ENCODE measurements at places on chromosomes 7 and 10. TPM values are rescaled to one million over a fixed set of nuclear protein-coding genes. Genes with fewer than 3 reads are reported as not detected.

Gene RPEL1
- total RNA-seq: 0.13 TPM

DNA sequence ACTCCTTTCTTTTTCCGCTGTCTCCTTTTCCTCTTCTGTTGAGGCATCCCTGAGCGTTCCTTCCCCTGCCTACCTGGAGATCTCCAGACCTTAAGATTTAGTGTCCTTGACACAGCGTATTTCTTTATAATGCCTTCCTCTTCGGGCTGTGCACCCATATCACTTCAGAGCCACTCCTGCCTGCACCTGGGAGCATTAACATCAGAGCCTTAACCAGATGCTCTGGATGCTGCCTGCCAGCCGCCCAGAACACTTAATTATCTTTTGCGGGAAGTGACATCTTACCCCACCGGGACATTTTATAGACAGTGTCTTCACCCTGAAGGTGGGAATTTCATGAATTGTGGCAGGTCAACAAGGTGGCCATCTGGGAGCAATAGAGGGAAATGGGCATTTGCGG lies 24.2 kb downstream of the UBTD1 start:
- no peak for DNase-seq

DNA sequence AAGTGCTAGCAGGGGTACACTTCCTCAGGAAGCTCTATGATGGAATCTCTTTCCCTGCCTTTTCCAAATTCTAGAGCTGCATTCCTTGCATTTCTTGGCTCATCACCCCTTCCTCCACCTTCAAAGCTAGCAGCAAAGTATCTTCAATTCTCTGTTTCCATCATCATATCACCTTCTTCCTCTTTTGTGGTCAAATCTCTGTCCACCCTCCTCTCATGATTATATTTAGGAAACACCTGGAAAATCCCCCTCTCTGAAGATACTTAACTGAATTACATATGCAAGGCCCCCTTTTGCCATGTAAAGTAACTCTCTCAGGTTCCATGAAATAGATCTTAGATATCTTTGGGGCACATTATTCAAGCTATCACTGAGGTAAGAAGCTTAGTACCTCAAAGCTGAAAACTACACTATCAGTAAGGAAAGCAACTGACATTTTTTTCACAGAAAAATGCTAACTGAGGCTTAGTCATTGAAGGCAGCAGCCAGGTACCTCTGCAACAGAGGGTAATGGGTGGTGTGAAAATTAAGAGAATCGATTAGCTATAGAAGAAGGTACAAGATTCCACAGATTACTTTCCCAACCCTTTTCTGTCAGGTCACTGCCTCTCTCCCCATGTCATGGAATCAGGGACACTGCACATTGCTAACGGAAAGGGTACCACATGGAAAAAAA lies 197.3 kb downstream of the MACC1 start:
- DNase-seq: no peak

GRCh38 chr10:104334965-104335650 lies 3.2 kb downstream of the ITPRIP start:
- no peak for DNase-seq

GRCh38 chr7:35571611-35572240 lies 123.2 kb downstream of the HERPUD2 start:
- DNase-seq: no peak

DNA sequence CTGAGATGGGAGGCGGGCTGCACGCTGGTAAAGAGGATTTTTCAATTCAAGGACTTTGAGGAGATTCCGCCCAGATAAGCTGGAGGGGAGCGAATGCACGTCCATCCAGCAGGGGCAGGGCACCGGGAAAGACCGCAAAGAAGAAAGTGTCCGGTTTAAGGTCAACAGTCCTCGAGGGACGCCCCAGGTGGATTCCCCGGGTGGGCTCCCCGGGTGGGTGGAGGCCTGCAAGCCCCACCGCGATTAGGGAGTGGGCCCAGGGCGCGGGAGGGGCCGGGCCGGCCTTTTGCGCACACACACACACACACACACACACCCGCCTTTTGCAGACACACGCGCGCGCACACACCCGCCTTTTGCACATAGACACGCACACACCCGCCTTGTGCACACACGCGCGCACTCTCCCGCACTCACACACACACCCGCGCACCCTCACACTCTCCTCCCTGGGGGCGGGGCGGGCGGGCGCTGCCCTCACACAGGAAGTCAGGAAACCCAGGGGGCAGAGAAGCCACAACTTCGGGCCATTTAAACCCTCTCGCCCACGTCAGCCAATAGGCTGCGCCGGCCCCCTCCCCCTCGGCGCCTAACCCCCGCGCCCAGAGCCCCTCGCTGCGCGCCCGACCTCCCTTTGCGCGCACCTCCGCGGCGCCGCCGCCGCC lies 615 bp downstream of the ARHGAP12 start:
- DNase-seq: peak; percentile 75

DNA sequence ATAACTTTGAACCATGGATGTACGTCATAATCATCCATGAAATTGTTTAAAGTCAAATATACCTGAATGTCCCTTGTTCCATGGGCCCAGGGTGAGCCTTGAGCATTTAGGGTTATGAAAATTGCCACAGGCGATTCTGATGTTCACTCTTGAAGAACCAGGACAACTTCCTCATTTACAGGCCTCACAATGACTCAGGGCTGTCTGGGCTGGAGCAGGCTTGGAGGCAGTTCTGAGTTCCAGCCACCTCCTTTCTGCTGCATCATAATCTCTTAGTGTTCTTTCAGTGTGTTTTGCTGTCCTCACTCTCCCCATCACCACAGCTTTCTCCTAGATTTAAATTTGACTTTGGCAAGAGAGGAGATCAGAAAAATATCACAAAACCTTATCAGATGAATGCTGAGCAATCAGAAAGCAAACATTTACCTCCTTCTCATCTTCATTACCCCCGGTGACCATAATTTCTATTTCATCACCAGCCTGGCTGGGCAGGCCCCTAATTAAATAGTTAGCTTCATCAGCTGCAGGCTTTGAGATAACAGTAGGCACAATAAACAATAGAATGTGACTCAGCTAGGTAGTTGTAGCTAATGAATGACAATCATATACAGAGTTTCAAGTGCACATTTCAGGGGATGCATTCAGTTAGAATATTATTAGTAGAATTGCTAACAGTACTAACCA lies 571.0 kb downstream of the SH2D4B start:
- no peak for DNase-seq

DNA sequence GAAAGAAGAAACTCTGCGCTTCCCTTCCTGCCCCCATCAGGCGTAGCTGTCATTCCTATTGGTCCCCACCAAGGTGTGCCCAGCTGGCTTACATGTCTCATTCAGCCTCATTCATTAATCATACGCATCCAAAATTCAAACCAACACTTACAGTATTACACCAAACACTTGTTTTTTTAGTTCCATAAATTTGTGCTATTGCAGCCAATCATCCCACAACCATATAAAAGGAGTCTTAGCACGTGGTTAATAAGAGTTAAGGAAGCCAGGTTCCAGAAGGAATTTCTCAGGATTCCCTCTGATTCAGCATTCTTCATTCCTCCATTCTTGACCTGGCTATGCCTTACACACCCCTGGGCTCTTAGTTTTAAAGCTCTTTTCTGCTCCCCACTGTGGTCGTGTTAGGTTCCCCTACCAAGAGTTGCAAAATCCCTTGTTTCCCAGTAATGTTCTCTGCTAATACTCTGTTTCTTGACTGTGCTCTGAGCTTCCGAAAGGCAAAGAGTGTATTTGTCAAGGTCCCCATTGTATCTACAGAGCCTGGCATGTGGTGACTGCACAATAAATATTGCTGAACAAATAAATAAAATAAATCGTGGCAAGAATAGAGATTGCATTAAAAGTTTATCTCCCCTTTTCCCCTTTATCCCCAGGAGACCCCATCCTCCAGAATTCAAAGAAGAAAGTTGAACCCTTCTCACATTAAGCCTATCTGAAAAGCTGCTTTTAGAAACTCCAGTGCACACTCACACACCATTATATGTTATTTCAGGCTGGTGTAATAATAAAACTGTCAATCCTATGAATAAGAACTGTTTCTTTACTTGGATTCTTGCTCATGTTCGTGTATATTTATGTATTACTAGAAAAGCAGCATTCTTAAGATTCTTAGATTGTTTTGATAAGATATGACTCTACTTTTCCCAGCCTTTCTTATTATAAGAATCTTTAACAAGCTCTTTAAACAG lies 514.4 kb downstream of the INHBA start:
- no peak for DNase-seq

- DNase-seq: no peak
Measured at GRCh38 chr10:1026578-1026977, 919 bp upstream of the IDI2 start.

GRCh38 chr10:72263613-72264241 lies 10.0 kb upstream of the DDIT4 start:
- no peak for DNase-seq

DNA sequence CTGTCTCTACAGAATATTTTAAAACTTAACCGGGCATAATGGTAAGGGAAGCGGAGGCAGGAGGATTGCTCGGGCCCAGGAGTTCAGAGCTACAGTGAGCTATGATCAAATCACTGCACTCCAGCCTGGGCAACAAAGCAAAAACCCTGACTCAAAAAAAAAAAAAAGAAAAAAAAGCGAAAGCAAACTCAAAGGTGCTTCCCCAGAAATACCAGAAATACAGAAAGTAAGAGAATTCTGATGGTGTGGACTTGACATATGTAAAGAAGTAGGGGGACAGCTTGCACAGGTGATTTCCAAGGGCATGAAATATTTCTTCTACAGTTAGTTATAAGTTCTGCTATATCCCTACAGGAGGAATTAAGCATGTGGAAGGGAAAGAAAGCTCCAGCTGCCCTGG lies 69.7 kb upstream of the APBB1IP start:
- DNase-seq: no peak

DNA sequence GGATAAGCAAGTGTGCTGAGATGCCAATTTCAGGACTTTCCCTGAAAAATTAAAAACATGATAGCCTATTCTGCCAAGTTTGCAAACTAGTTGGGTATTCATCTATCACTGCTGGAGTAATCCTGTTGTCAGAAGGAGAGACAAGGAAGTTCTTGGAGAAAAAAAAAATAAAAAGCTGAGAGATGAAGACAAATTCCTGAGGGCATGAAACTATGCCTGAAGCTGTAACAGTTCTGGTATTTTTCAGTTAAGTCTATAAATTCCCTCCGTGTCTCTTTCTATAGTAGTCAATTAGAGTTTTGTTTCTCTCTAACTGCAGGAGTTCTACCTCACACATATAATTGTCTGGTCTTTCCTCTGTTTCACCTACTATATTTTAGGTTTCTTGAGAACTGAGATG lies 95.7 kb downstream of the DGKB start:
- DNase-seq: no peak

DNA sequence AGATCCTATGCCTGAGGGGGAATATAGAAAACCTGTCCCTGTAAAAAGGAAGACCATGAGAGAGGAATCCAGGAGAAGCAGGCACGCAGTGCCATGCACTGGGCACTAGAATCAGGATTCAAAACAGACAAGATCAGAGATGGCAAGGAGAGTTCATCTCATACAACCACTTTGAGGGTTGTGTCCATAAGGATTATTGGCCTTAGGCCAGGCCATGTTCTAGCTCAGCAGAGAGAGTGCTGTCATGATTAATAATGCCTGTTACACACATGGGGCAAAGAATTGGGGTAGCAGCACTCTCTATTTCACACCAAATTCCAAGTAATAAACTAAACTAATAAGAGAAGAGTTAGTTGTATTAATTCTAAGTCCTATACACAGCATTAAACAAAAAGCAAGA lies 29.1 kb downstream of the EZH2 start:
- DNase-seq: no peak

GRCh38 chr7:125568799-125569198 lies 639.2 kb upstream of the POT1 start:
- no peak for DNase-seq

Gene INSYN2A
- 0.20 TPM for total RNA-seq

DNA sequence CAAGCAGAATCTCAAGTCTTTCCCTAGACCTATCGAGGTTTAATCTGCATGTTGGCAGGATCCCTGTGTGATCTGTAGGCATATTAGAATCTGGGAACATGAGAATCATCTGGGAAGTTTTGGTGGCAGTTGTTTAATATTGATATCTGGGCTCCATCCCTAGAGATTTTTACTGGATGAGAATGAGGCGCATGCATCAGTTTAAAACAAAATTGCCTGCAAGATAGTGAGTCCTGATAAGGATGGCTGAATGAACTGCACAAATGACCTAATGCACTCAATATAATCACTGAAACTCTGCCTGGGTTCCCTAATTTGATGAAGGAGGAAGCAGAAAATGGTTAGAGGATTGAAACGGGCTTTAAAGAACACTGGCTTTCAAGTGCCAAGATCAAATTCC lies 218.0 kb downstream of the FGFR2 start:
- DNase-seq: no peak

GRCh38 chr10:79347894-79348639 lies 798 bp downstream of the PPIF start:
- peak; percentile 52 for DNase-seq

DNA sequence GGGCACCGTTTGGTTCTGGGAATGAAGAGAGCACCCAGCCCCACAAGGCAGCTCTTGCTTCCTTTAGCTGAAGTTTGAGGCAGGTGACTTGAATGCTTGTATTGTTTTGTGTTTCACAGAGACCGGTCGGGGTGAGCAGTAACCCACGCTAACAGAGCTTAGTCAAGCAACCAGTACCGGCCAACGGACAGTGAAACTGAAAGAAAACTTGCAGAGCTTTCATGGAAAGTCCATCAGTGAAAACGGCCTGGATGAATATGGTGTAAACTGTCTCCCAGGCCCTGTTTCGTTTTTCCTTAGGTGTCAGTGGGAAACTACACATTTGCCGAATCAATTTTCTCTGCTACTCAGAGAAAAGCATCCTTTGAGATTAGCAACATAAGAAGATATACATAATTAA lies 101.1 kb downstream of the LYZL1 start:
- no peak for DNase-seq

- DNase-seq: no peak
Measured at GRCh38 chr10:84946904-84947303, 618.5 kb downstream of the CCSER2 start.

DNA sequence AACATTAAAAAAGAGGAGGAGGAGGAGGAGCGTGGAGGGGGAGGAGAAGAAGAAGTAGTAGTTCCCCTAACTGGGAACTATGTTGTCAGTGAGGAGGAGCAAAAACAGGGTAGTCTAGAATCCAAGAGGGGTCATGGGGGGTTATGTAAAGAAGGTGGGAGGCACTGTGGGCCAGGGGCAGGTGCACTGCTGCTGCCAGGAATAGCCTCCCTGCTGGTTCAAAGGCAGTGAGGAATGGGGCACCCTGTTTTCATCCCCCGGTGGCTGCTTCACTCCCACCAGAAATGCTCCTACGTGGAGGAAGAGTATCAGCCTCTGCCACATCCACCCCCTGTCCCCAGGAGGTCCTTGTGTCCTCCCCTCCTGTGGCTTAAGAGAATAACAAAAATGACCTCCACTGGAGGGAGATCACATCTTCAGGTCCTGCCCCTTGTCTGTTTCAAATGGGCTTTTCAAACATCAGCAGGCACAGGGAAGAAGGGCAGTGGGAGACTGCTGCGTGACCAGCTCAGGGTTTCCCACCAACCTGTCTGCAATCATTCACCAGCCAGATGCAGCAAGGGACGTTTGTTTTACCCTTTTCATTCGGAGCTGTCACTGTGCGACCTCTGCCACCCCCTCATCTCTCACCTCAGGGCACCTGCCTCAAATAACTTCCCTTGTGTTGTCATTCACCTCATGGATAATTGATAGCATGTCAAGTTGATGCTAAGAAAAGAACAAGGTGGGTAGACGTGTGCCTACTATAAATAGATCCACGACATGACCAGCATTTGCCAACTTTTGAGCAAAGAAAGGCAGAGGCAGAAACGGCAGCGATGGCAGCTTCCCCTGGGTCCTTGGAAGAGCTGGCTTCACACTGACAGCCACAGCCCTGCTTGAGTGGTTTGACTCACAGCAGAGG lies 92.6 kb downstream of the DGKI start:
- no peak for DNase-seq

Gene ACTR3C
- 2.2 TPM for total RNA-seq

GRCh38 chr7:22853674-22854157 lies 31.1 kb upstream of the TOMM7 start:
- peak; percentile 62 for DNase-seq

Gene RADIL
- 4.7 TPM for total RNA-seq

Gene CYP3A5
- total RNA-seq: 0.22 TPM
